ENCODE measurements at places on chromosomes 6 and 20.

DNA sequence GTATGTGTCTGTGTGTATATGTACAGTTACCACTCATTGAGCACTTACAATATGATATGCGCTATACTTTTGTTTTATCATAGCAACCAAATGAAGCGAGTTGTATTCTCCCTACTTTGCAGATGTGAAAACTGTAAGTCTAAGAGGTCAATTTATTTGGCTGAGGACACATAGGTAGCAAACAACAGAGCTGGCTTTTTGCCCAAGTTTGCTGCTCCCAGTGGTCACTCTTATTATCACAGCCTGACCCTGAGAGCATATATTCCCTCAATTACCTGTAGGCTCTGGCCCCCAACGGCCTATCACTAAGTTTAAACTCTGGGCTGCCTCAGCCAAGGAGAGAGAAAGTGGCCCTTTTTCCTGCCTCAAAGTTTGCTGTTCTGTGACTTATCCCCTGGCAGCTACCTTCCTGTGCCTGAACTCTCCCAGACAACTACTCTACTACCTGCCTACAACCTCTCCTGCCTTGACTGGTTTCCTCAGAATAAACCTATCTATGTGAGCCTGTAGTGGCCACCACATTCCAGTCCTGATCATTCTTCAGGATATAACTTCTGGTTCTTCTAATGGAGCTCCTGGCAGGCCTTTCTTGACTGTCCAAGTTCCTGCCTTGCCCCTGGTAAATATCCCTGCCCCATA, 221.8 kb downstream of the FRK start:
- DNase-seq: peak; percentile 54

DNA sequence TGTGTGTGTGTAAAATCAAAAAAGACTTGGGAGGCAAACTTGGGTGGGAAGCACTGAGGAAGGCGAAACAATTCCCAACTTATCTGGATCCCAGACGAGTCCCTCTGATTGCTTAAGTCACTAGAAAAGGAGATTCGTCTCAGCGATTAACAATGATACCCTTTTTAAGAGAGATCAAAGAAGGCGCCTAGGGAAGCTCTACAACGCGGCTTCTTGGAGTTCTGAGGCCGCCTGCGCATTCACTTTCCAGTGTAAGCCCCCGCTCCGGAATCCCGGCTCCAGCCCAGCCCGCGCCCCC, 8.7 kb upstream of the TBX18 start:
- no peak for DNase-seq

- DNase-seq: no peak
These were observed 303.6 kb downstream of the TFAP2C start for GRCh38 chr20:56932575-56933330.

DNA sequence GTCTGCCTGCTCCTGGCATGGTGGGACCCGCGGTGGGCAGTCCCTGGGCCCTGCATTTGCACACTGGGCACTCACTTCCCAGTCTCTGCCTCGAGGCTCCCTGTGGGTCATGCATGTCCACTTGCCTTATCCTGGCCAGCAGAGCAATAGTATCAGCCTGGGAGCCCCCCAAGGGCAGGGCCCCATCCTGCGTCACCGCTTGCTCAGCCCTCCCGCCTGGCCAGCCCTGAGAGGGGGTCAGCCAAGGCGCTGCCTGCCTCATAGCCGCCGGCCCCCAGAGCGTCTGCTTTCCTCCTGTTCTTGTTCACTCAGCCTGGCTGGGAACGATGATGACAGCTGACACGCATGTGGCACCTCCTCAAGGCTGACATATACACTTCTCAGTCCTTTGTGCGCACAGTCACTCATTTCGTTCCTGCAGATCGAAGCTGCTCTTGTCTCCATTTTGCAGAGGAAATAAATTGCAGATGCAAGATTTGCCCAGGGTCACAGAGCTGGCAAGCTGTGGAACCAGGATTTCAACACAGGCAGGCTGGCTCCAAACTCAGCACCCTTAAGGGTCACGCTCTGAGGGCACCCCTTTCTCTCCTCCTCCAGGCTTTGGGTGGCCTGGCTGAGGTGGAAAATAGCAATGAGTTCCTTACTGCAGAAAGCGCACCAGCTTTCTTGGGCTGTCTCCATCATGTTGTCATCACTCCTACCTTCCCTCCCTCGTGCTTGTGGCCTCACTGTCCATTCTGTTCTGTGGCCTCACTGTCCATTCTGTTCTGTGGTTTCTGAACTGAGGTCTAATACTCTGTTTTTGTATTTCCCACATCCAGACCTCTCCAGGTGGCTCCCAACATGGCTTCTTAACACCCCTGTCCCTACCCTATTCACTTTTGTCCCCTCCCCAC, 17.2 kb downstream of the KCNK17 start:
- no peak for DNase-seq

GRCh38 chr20:48329676-48330664, 497.8 kb downstream of the PREX1 start:
- DNase-seq: peak; percentile 19

DNA sequence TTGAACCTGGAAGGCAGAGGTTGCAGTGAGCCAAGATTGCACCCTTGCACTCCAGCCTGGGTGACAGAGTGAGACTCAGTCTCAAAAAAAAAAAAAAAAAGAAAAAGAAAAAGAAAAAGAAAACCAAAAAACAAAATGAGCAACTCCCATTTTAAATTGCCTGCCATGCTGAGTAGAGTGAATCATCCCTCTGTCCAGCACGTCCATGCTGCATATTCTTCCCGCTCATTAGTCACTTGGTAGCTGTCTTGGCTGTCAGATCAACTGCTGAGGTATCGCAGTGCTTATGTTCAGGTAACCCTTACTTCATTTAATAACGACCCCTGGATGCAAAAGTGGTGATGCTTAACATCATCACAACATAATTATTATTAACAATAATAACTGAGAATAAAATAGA, 72.6 kb upstream of the RNF24 start:
- peak; percentile 64 for DNase-seq

DNA sequence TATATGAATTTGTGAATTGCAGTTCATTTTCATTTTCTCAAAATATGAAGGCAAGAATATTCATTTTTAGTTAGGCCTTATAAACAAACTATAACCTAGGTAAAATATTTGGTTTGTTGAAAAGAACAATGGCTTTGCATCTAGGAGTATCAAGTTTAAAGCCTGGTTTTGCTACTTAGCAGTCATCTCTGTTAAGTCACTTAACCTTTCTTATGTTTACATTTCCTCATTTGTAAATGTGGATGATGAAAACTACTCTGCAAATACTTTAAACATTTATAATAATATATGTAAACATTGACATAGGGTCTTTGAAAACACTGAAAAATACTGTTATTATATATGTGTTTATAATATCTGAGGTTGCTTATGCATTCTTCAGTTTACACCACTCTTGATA, 135.5 kb downstream of the CENPW start:
- DNase-seq: no peak

- no peak for DNase-seq
These were observed 109.9 kb downstream of the SLC24A3 start for GRCh38 chr20:19322061-19322985.

DNA sequence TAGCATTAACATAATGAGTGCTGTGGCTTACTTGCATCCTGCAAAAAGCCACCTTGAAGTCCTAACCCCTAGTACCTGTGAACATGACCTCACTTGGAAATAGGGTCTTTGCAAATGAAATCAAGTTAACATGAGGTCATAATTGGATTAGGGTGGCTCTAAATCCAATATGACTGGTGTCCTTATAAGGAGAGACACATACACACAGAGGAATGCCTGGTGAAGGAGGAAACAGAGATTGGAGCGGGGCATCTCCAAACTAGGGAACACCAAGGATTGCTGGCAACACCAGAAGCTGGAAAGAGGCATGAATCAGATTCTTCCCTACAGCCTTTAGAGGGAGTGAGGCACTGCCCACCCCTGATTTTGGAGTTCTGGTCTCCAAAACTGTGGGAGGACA, 17.6 kb upstream of the RPS6KA2 start:
- no peak for DNase-seq

- no peak for DNase-seq
These were observed 601.2 kb downstream of the DHX35 start for GRCh38 chr20:39563349-39563748.

DNA sequence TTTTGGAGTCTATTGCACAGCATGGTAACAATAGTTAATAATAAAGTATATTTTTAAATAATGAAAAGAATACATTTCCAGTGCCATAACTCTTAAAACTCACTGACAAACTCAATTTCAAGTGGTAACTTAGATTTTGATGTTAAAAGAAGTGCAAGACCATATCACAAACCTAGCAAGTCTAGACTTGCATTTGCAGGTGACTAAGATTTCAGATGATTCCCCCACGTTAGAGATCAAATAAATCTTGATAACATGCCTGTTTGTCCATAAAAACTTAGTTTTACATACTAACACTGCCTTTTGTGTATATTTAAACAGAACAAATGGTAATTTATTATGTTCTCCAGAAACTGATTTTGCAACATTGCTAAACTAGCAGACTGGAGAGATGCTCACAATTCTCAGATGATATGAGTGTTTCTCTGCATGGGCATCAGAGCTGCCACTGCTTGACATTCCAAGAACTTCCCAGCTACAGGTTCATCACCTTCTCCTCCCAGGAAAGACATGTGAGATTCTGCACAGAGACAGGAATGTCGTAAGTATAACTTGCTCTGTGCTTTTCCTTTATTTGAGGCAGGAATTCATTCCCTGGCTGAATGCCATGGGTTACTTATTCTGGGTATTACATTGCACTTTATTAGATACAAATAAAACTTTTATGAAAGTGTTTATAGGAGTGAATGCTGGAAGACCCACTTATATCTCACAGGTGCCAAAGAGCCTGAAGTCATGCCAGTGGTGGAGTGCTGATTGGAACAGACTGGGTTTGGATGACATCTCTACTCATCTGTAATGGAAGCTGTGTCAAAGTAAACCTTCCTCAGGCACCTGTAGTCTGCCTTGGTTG, 160.2 kb upstream of the FOXA2 start:
- DNase-seq: peak; percentile 45

Measured in epithelial cell of esophagus (primary cell).